ENCODE measurements at places on chromosomes 2 and 18.

GRCh38 chr18:32349728-32350395, 120.8 kb downstream of the GAREM1 start:
- DNase-seq: no peak

DNA sequence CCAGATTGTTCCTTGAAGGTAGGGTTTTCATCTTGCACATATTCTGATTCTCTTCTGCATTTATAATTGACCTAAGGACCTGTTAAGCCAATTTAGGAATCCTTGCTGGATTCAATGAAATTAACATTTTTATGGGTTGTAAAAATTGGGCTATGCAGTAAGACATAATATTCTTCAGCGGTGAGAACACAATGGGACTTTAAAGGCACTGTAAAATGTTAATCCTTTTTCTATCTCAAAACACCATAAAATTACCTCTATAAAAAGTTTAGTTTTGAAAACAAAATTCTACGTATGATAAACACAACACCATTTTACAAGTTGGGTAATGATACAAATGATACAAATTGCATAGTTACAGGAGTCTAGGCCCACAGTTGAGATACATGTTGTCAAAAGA, 169.2 kb upstream of the DTNA start:
- no peak for DNase-seq

- no peak for DNase-seq
Measured at GRCh38 chr2:218878926-218879761, 1.5 kb upstream of the WNT10A start.

DNA sequence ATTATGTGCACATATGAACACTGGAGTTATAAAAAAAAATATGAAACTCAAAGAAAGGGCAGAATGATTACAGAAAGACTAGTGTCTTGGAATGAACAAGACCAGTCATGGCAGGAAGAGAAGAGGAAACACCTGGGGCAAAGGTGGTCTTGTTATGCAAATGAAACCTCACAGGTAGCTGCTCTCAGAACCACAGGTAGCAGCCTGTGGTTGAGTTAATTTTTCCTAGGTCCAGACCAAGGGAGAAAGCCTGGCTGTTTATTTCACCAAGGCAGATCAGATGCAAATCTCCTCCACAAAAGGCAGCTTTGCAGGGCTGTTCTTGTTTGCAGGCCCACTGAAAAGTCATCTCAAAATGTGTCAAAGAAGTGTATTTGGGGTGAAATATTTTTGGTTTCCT, 785.8 kb downstream of the RNF144A start:
- DNase-seq: no peak

DNA sequence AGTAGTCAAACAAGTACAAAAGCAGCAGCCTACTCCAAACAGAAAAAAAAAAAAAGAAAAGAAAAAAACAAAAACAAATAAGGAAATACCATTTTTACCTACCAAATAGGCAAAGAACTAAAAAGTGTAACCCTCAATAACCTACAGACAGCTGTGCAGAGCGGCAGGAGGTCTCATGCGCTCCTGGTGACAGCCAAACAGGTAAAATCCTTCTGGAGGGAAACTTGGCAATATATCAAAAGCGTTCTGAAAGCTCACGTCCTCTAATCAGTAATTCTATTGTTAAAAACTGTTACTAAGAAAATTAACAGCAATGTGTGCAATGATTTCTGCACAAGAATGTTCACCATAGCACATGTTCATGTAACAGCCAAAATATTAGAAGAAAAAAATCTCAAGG, 105.6 kb downstream of the AFF3 start:
- DNase-seq: no peak

DNA sequence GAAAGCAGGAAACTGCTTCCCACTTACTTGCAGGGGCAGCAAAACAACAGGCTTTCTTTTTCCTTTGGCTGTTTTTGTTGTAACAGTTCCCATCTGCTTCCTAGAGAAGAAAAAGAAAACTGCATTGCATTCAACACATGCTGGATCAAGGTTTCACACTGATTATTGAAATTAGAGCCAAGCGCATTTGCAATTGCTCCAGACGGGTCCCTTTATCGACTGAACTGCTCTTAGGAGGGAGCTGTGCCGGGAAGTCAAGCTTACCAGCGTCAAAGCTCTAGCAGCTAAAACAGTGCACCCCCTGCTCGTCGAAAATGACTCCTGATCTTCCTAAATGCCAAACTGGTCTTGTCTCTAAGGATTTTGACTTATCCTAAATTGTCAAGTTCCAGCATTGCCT, 164.0 kb upstream of the SESTD1 start:
- DNase-seq: no peak

DNA sequence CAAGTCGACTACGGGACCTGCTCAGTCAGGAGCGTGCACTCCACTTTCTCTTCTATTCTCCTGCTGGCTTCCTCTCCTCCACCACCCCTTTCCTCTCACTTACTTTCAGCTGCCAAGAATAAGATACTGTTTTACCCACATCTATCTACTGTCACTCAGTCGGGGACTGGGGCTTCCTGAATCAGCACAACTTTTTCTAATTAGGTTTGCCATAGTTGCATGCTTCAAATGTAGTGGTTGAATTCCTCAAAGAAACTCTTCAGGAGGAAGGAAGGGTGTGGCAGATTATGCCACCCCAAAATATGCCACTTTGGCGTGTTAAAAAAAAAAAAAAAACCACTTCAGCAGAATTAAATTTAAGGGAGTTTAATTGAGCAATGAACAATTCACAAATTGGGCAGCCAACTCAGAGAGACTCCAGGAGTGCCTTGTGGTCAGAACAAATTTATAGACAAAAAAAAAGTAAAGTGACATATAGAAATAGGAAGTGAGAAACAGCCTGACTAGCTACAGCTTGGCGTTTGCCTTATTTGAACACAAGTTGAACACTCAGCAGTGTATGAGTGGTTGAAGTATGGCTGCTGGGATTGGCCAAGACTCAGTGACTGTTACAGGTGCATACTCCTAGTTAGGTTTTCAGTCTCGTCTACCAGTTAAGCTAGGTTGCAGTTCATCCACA, 32.5 kb upstream of the RMDN2 start:
- DNase-seq: no peak

DNA sequence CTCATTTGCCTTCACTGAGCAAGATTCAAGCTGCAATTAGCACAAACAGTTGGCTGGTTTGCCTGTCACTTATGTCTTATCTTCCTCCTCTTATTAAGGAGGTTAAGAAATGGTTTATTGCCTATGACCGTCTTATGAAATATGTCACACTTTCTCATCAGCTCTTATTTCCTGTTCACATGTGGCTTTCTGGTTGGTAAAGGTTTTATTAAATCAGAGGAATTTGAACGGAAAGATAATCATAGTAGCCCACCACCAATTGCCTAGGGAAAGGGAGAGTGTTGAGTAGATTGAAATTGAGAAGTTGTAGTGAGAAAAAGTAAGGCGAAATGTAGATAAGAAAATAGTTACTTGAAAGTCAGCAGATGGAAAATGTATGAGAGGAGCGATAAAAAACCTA, 4.2 kb upstream of the IL1R1 start:
- no peak for DNase-seq

- no peak for DNase-seq
Measured at GRCh38 chr2:128681507-128681906, 362.8 kb upstream of the HS6ST1 start.

- DNase-seq: no peak
Measured at GRCh38 chr2:158498749-158499136, 42.0 kb downstream of the PKP4 start.

DNA sequence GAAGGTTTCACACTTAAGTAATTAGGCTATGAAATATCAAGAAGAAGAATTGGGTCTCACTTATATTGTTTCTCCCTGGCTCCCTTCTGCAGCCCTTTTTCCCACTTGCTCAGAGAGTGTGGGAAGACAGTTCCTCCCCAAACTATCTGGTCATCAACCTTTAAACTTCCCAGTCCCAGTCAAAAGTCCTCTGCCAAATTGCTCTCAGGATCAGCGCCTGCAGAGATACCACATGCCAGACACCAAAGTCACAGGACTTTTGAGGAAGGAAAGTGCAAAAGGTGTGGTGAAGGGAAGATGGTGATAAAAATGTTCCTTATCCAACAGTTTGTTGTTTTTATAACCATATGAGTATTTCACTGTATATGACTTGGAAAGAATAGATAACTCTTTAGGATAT, 51.3 kb downstream of the DLGAP1 start:
- DNase-seq: no peak

DNA sequence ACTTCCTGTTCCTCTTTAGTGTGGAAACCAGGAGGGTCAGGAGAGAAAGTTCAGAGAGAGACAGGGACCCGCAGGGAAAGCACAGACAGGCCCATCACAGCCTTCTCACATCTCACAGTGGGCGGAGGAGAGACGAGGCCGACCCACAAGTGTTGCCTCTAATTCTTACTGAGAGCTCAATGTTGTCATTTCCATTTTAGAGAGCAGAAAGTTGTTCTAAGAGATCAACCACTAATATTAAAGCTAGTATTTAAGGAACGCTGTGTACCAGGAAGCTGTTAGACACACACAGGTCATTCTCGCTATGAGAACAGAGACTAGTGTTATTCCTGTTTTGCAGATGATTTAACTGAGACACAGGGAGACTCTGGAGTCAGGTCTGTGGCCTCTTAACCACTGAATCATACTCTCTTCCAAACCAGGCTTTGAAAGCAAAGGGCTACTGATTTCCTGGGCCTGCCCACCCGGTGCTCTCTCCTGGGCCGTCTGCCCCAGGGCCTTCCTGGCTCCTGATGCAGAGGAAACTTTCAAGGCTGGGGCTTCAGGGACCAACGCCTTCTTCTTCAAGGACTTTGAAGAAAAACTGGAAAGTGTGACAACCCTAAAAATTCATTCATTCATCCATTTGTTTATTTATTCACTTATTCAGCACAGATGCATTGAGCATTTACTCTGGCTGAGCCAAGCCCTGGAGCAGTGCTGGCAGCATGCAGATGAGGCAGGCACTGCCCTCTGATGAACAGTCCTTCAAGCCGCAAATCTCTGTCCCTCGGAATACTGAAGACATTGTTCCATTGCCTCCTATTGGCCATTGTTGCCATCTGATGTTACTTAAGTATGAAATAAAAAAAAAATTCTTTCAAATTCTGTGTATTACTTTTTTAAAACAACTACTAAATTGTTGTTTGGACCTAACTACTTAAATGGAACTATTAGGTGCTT, 37.2 kb upstream of the BIN1 start:
- no peak for DNase-seq

DNA sequence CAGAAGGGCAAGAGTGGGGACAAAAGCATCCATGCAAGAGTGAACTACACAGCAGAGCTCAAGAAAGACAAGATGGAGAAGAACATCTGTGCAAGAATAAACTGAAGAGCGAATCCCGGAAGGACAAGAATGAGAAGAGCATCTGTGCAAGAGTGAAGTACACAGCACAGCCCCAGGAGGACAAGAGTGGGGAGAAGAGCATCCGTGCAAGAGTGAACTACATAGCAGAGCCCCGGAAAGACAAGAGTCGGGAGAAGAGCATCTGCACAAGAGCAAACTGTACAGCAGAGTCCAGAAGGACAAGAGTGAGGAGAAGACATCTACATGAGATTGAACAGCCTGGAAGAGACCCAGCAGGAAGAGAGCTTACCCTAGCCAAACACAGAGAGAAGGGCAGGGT, 284.6 kb downstream of the PIEZO2 start:
- DNase-seq: no peak

- no peak for DNase-seq
Measured at GRCh38 chr2:168490946-168491605, 35.0 kb downstream of the CERS6 start.

GRCh38 chr2:14297906-14298305, 334.6 kb upstream of the LRATD1 start:
- DNase-seq: no peak

GRCh38 chr18:58105888-58106260, 61.8 kb downstream of the NEDD4L start:
- DNase-seq: no peak

DNA sequence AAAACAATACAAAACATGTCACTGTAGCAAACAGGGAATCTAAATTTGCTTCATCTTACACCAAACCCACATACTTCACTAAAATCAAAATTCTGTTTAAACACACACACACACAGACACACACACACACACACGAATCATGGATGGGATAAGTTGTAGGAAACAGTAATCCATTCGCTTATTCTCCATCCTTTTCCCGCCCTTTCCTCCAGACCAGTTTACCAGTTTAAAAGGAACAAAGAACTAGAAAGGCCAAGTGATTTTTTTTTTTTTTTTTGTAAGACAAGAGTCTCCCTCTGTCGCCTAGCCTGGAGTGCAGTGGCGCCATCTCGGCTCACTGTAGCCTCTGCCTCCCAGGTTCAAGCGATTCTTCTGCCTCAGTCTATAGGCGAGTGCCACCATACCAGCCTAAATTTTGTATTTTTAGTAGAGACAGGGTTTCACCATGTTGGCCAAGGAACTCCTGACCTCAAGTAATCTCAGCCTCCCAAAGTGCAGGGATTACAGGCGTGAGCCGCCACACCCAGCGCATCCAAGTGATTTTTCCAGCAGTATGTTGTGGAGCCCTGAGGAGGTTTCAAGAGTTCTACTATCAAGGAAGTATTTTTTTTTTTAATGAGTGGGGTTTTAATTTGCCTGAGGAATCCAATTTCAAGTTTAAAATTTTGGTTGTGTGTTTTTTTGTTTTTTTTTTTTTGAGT, 5.7 kb downstream of the PSME4 start:
- no peak for DNase-seq

DNA sequence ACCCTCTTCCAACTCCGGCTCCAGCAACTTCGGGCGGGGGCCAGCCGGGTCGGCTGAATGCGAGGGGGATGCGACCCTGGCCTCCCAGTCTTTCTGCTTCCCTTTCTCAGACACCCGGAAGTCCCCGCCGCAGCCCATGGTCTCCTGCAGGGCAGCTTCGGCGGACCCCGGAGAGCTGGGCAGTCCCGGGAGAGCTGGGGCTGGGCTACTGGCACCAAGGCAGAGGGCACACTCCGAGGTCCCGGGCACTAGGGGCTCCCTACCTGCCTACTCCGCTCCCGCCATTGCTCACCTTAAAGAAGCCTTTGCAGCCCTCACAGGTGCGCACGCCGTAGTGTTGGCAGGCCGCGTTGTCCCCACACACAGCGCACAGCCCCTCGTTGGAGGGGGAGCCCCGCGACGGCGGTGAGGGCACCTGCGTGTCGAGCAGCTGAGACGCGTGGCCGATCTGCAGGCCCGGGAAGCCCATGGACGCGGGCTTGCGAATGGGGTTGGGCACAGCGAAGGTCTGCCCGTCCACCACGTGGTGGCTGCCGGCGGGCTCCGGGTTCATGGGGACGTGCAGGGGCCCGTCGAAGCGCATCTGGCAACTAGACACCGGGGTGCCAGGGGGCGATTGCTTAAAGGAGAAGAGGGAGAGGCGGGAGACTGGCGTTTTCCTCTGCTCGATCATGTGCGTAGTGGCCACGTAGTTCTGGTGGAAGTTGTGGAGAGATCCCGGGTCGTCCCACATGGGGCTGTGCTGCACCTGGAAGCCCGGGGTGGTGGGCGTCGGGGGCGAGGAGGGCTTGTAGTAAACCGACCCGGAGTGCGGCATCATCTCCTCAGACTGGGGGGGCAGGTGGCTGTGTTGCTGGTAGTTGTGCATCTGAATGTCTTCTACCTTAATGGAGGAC, 3.2 kb downstream of the NR4A2 start:
- DNase-seq: no peak

DNA sequence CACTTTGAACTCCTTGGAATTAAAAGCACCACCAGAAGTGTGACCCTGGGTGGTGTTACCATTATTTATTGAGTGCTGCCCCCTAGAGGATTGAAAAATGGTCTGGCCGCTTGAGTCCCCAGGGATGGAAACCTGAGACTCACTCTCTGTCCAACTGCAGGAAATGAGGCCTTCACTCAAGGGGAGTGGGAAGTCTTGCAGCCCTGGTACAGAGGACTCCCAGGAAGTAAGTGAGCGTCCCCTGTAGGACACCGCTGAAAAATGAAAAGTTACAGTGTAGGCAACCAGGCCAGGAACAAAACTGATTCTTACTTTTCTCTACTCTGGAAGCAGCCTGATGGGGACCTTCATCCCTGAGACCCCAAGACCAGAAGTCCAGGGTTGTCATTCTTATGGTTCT, 2.2 kb upstream of the NRP2 start:
- no peak for DNase-seq
